ENCODE measurements at places on chromosomes 5 and 9. TPM values are rescaled to one million over a fixed set of nuclear protein-coding genes. Genes with fewer than 3 reads are reported as not detected.

The GARNL3 gene
- 8.8 TPM for total RNA-seq

The WDR31 gene
- total RNA-seq: 5.9 TPM

- DNase-seq: no peak
- no peaks in the 10 kb centered on the region for H3K27me3 ChIP-seq
- H3K4me3 ChIP-seq: no peak overlapping the region
Measured at GRCh38 chr5:168295574-168296201, 4.2 kb downstream of the WWC1 start.

- H3K27ac ChIP-seq: no peak overlapping the region
- DNase-seq: no peak
- H3K27me3 ChIP-seq: no peaks in the 10 kb centered on the region
- no peaks in the 10 kb centered on the region for H3K36me3 ChIP-seq
- no peaks in the 10 kb centered on the region for H3K4me1 ChIP-seq
Measured at GRCh38 chr9:15176836-15177235, 130.2 kb downstream of the TTC39B start.

DNA sequence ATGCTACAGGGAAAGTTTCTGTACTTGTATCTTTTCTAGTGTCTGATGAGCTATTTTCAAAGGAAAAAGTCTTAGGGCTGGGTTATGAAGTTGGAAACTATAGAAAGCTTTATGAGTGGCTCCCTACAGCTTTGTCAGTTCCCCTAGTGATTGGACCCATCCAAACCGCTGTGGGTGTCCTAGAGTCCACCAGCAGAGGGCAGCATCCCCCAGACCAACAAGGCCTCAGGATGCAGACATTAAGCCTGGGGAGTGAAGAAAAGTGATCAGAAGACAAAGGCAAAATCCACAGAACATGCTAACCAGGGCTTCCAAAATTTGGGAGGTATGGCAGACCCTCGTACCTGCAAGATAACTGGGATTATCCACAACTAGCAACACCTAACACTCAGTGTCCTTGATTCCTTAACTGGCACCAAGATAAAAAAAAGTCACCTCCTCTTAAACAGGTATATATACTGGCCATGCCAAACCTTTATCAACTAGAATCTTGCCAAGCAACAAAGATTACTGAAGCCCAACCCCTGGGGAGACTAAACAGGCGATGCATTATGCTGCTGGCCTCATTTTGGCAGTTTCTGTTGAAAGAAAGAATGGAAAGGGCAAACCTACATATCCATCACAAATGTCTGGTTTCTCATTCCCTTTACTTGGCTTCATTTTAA is 110.4 kb upstream of the NR5A1 start:
- H3K27ac ChIP-seq: no peak overlapping the region
- no peak overlapping the region for H3K4me3 ChIP-seq
- DNase-seq: peak; percentile 68

Data from HCT116 (cell line).